ENCODE measurements at places on chromosomes 2 and 18.

GRCh38 chr2:40668425-40668824 is 216.5 kb upstream of the SLC8A1 start:
- no peak for DNase-seq

GRCh38 chr18:31438402-31438801 is 9.1 kb upstream of the DSG3 start:
- no peak for DNase-seq

DNA sequence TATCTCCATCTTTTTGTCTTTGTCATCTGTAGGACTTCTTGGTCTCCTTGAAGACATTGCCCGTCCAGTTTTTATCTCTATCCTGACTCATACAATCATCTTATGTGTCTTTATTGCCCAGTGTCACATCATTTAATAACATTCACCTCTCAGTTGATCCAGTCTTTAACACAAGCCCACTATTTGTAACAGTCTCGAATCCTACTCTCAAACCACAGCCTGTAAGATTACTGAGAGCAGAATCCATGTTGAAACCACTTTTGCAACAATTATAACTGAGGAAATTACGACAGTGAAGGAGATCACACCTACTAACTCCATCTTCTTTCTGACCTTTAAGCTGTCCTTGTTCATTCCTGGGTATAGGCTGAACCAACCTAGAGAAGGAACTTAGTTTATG is 1206.0 kb upstream of the ZEB2 start:
- DNase-seq = no peak

DNA sequence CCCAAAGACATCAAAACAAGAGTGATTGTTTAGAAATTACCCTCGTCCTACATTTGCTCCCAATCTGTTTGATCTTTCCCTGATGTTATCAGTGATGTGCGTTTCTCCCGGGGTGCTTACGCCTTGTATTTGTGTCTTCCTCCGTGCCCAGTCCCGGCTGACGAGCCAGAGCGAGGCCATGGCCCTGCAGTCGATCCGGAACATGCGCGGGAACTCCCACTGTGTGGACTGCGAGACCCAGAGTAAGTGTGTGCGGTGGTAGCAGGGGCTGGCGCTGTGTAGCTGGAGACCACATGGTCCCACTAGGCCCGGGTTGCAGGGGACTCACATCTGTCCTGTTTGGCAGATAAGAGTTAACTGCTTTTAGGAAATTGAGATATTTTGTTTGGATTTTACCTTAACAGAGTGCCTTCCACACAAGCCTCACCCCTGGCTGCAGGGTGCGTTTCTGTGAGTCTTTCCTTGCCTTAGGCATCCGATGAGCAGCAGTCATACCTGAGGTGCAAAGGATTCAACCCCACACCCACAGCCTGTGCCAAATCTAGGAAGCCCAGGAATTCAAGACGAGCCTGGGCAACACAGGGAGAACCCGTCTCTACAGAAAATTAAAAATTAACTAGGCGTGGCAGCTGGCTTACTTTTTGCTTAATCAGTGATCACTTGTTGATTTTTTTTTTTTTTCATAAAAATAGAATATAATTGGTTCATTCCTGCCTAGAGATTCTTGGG is 127.4 kb downstream of the GBX2 start:
- no peak for DNase-seq

GRCh38 chr18:79486356-79487182 is 90.8 kb downstream of the NFATC1 start:
- no peak for DNase-seq

- no peak for DNase-seq
Measured at GRCh38 chr2:12452185-12452584, 264.6 kb upstream of the TRIB2 start.

DNA sequence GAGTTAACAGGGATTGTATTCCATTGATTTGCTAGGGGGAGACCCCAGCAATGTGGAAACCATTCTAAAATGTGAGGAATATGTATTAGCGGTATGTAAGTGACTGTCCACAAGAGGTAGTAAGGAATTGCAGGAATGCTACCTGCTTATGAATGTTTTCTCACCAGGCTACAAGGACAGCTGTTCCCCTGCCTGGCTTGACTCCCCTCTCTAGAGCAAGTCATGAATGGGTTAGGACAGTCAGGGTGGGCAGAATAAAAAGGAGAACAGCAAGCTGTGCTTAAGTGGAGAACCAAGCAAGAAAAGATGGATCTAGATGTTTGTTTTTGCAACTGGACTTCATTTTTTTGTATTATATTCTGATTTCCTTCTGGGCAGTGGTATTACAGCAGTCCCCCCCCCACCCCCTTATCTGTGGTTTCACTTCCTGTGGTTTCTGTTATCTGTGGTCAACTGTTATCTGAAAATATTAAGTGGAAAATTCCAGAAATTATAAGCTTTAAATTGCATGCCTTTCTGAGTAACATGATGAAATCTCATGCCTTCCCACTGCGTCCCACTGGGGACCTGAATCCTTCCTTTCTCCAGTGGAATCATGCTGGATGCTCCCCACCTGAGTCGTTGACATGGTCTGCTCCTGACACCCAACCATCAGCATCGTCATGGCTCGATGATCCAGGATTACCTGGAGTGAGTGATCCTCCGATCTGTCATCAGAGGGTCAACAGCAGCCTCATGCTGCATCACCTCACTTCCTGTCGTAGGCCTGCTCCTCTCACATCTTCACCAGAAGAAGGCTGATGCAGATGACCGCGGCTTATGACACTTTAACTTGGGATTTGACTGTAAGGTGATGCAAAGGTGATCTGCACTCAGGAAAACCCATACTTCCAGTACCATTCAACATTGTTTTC is 52.2 kb downstream of the VAPA start:
- DNase-seq = no peak

DNA sequence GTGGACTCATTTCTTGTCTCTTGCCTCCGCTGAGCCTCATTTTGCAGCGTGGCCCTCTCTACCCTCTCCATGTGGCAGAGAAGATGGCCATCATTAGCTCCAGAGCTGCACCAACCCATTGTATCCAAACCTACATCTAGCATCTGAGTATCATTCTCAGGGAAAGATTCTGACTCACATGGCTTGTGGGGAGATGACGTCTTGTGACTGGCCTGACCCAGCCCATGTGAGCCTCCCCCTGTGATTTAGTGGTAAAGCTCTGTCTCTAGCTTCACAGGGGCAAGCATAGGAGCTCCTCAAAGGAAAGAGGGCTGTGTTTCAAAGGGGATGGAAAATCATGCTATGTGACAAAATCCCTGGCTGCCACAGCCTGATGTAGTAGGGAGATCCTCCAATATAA is 87.4 kb upstream of the RBMS1 start:
- no peak for DNase-seq

- DNase-seq = no peak
Measured at GRCh38 chr2:65639156-65639864, 206.9 kb upstream of the SPRED2 start.
